ENCODE measurements at places on chromosomes 16 and 17.

- no peak for DNase-seq
Observed at GRCh38 chr17:38851434-38851833, 2.1 kb downstream of the RPL23 start.

DNA sequence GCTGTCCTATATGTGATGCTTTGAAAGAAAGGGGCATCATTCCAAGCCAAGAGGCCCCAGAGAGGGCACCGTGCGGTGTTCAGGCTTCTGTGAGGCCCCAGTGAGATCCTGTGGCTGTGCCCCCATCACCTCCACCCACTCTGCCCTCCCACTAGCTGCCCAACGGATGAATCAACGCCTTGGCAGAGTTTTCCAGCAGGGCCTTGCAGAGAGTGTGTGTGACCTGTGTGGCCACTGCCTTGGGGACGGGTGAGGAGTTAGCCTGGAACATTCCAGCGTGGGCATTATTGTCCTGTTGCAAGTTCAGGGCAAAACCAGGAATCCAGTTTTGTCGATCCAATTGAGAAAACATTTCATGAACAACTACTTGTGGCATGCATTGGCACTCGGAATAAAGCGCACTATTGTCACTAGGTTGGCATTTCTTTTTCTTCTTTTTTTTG, 53.7 kb downstream of the SF3B3 start:
- no peak for DNase-seq

DNA sequence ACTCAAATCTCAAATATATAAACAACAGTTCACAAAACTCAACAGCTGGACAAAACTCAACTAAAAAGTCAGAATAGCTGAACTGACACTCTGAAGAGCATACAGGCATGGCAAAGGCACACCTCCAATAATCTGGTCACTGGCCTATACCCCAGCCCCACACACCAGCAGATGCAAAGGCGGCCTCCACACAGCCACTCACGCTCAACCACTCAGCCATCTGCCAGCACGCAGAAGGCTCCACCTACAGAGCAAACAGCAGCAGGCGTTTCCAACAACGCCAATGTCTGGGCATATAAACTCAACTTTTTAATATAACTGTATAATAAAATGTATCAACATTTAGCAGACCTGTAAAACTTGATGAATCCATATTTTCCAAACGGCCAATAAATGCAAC, 17.2 kb downstream of the USP7 start:
- peak; percentile 34 for DNase-seq

GRCh38 chr17:81044764-81045589, 10.0 kb downstream of the BAIAP2 start:
- no peak for DNase-seq

GRCh38 chr16:87254296-87254695, 62.9 kb downstream of the C16orf95 start:
- no peak for DNase-seq

- DNase-seq: no peak
Observed at GRCh38 chr17:73156887-73157520, 7.8 kb upstream of the SSTR2 start.

- DNase-seq: no peak
Observed at GRCh38 chr17:41434005-41434404, 6.8 kb downstream of the KRT38 start.

- DNase-seq: no peak
Observed at GRCh38 chr17:19570544-19571062, 36.9 kb downstream of the SLC47A1 start.

- no peak for DNase-seq
Observed at GRCh38 chr17:56131431-56131830, 21.8 kb upstream of the ANKFN1 start.

GRCh38 chr16:12802661-12803060, 1.0 kb downstream of the CPPED1 start:
- DNase-seq: peak; percentile 17

GRCh38 chr17:51398687-51399086, 138.3 kb downstream of the UTP18 start:
- no peak for DNase-seq

GRCh38 chr17:82050152-82050760, 1.4 kb downstream of the RFNG start:
- DNase-seq: no peak

- peak; percentile 47 for DNase-seq
Observed at GRCh38 chr16:78925083-78925767, 675.3 kb downstream of the MAF start.

DNA sequence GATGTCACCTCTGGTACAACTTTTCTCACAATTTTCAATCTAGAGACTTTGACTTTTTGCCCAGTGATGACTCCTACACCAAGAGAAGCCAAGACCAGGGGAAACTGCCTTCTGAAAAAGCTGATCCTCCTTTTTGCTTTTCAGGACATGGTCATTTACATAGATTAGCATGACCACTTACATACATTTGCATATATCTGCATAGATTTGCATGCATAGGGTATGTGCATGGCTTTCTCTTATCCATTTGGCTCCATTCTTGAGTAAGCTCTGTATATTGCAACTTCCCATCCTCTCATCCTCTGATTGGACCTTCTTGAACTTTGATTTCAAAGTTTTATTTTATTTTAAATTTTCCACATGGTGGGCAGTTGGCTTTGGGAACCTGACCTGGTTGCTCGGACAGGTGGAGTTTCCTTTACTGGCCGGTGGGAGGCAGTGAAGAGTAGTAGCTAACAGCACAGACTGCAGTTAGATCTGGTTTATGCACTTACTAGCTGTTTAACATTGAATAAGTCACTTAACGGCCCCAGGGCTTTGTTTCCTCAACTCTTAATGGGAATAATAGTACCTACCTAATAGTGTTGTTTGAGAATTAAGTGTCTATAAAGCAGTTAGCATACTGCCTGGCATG, 92.9 kb downstream of the GPR139 start:
- no peak for DNase-seq

DNA sequence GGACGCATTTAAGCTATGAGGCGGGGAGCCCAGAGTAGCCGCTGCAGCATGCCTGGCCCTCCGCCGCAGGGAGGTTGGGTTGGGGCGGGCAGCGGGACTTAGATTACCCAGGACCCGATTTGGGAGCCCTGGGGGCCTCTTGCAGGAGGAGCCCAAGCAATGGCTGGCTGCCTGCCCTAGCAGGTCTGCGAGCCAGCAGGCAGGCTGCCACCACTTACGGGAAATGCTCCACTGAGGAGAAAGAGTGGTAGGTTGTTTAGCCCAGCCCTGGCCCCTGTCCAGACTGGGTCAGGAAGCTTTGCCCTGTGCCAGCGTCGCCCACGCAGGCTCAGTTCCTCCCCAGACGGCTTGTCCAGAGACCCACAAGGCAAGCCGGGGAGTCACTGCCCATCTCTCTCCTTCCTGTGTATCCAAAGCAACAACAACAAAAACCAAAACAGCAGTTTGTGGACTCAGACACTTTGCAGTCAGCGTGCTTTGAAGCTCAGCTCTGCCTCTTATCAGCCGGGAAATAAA, 10.3 kb upstream of the TVP23A start:
- no peak for DNase-seq

GRCh38 chr16:52548261-52549010, 1.5 kb upstream of the TOX3 start:
- no peak for DNase-seq

DNA sequence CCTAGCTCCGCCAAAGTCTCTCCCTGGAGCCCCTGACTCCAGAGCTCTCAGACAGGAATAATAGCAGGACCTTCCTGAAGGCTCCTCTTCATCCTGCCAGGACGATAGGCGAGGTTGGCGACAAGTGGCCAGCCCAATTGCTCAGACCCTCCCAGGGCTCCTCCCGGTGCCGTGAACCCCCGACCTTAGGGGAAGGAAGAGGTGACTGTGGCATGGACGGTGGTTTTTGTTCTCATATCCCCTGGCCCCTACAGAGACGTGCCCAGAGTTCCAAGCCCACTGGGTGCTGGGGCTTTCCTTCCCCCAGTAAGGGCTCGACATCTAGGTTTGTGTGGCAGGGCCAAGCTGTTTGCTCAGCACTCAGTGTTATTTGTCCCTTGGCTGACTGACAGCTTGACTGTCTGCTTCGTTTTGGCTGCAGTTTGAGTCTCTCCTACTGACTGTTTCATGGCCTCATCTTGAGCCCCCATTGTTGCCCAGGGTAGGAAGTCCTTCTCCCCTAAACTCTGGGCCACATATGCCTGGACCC, 4.6 kb upstream of the ADCY7 start:
- no peak for DNase-seq

DNA sequence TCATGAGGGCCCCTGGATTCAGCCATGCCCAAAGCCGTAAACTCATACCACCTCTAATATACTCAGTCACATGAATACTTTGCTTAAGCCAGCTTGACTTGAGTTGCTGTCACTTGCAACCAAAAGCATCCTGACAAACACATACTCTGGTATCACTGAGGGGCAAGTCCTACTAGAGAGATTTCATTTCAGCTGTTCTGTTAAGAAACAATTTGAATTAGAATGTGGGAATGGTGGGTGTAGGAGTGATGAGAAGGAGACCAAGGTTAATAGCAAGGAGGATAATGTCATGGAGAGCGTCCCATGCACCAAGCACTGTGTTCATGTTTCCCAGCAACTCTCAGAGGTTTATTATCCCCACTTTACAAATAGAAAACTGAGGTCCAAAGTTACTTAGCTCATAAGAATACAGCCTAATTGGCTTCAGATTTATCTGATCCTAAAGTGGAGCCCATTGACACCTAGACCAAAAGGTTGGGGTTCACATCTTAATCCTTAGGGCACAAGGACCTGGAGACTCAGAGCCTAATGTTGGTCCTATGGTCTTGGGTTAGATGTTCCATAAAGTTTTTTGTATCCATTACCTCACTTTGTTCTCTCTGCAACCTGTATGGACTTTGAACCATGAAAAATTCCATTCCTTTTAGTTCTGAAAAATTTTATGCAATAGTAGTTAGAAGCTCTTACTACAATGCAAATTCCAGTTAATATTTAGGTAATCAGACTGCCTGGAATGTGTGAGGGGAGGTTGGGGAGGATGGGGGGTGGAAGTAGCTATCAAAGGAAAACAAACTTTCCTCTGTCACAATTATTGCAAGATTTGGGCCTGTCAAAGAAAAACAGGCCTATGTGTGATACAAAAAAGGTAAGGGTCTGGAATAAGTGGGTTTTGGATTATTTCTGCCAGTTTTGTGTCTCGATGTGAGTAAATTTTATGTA, 105.9 kb downstream of the IRX3 start:
- DNase-seq: no peak

DNA sequence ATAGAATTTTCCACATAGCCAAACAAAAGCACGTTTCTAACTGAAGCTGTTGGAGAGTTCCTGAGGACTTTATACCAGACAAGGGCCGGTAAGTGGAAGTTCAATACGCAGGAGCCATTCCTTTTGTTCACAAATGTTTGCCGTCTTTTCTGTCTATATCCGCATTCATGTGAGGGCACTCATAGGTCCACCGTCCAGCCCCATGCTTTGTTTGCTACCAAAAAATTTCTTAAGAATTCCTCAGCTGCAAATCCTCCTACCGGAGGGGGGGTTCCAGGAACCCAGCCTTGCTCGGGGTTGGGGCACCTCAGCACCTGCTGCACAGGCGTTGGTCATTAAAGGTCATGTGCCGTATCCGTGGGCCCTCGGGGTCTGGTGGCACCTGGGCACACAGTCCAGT, 276.8 kb downstream of the SEC14L1 start:
- DNase-seq: no peak

DNA sequence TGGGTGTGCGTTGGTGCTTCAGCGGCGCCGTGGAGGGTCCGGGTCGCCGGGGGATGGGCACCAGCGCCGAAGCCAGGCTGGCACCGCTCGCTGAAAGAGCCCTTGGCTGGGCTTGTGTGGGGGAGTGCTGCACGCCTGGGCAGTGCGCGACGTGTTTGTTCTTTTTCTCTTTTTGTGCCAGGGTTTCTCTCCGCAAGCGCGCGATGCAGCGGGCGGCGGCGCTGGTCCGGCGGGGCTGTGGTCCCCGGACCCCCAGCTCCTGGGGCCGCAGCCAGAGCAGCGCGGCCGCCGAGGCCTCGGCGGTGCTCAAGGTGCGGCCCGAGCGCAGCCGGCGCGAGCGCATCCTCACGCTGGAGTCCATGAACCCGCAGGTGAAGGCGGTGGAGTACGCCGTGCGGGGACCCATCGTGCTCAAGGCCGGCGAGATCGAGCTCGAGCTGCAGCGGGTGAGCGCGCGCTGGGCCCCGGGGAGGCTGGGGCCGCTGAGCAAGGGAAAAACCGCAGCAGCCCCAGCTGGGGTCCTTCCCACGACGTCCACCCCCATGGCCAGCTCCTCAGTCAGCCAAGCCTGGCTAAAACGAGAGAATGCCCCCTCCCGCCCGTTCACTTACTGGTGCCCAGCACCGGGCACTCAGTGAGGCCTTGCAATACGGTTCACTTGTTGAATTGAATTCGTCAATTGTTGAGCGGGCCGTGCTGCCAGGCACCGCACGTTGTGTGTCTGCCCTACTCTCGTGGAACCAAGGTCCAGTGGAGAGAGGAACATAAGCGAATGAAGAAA, 541 bp downstream of the GPT2 start:
- DNase-seq: peak; percentile 10

DNA sequence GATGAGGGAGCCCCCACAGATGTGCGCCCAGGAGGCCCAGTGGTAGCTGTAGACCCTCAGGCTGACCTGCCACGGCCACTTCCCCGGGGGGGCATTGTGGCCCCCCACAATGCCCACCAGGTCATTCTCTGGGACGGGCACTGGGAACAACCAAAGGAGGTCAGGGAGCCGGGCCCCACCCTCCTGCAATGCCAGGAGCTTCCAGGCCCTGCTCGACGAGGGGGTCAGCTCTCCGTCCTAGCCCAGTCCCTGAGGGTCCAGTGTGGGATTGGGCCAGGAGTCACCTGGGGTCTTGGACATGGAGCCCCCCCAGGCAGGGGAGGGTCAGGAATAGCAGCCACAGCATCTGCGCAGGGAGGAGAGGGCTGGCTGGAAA, 7.0 kb downstream of the TPSD1 start:
- DNase-seq: no peak

DNA sequence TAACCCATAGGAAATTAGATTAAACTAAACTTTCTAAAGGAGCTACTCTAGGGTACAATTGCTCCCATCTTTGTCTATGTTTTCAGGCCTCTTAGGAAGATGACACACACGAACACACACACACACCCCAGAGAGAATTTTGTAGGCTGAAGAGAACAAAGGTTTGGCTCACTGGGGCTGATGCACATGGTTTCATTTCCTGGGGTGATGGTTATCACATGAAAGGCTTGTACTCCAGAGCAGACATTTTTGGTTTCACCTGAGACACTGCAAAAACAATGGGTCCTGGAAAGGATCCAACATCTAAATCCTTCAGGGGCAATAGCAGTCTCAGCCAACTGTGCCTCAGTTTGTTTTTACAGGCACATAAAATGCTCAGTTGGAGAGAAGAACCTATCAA, 62.8 kb downstream of the GRB7 start:
- DNase-seq: no peak

- no peak for DNase-seq
Observed at GRCh38 chr16:28212532-28212873, 738 bp upstream of the XPO6 start.

DNA sequence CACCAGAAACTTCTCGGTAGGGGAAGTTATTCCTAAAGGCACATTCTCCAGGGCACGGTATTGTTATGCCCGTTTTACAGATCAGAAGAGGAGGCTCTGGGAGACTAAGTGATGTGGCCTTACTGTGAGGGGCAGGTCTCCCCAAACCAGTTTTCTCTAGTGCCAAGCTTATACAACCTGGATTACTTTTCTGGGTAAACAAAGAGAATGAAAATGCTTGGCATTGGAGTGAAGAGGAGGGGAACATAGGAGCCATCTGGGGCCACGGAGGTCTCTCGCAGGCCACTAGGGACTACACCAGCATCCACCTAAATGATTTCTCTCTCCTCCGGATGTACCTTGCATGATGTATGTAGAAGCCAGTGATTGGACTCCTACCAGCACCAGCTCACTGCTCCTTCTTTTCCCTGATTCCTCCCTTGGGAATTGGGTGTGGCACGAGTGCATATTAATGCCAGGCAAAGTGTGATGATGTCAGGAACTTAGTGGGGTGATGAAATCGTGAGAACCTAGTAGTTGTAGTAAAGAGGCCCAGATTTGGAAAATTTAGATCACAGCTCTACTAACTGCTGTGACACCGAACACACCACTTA, 674 bp downstream of the TOM1L1 start:
- no peak for DNase-seq

Measured in germinal center (tissue), 1 donor.